ENCODE measurements at places on chromosomes 11 and 22.

GRCh38 chr11:17548444-17548843 lies 1.4 kb downstream of the OTOG start:
- DNase-seq: no peak

GRCh38 chr22:23531966-23532705 lies 48.0 kb downstream of the IGLL1 start:
- no peak for DNase-seq

DNA sequence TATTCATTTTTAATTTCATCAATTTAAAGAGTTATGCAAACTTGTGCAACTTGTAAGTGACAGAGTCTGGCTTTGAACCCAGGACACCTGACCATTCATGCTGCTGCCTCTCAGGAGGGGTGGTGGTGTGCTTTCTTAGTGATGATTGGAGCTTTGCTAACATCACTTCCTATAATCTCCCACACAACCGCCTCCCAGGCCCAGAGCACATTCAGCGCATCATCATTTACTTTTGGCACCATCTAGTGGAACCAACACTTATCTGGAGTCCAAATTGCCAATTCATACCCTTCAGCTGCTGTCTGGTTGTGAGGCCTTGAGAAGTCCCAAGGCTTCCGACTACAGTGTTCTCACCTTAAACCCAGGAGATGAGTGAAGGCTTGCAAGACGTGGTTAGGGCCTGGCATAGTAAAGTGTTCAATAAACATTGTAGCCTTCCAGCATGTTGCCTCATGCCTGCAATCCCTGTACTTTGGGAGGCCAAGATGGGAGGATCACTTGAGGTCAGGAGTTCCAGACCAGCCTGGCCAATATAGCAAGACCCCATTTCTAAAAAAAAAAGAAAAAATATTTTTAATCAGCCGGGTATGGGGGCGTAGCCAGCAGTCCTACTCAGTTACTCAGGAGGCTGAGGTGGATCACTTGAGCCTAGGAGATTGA lies 1.1 kb upstream of the TTLL1 start:
- no peak for DNase-seq

DNA sequence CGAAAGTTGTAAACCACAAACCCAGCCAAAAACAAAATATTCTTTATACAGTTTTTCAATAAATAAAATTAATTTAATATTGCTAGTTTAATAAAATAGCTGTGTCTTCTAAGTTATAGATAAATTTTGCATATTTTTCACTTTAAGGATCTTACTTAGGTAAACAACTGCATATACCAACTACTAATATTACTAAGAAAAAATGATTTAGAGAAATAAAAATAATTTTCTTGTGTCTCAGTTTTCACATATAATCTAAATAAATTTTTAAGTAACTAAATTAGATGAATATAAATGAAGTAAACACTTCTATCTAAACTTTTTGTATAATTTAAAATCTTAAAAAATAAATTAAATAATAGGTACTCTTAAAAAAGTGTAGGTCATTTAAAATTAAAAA lies 67.1 kb upstream of the TOP3B start:
- DNase-seq: no peak

DNA sequence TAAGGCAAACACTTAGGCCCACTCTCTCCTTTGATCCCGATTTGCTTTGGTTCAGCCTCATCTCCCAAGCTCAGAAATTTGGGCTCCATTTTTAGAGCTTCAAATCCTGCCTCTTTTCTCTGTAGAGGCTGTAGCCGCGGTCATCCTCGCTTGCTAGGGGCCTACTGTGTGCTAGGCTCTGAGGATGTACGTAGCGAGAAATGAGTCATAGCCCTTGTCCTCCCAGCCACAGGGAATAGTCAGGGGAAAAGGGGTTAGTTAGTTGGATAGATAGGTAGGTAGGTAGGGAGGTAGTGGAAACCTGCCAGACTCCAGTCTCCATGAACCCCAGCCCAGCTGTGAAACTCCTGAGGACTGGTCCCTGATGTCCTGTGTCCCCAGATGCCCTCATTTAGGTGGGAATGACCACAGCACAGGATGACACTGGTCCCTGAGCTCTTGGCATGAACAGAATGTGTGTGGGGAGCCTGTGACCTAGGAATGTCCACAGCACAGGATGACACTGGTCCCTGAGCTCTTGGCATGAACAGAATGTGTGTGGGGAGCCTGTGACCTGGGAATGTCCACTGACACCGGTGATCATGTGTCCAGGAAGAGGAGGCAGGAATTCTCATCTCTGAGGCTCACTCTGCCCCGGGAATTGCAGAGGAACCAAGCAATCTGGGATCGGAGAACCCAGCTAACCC lies 21.4 kb upstream of the HMOX1 start:
- DNase-seq: no peak

GRCh38 chr11:34648036-34648435 lies 27.1 kb downstream of the EHF start:
- DNase-seq: no peak

GRCh38 chr11:111176603-111177002 lies 68.9 kb upstream of the POU2AF2 start:
- DNase-seq: no peak

GRCh38 chr22:30033137-30033536 lies 47.1 kb upstream of the HORMAD2 start:
- no peak for DNase-seq

DNA sequence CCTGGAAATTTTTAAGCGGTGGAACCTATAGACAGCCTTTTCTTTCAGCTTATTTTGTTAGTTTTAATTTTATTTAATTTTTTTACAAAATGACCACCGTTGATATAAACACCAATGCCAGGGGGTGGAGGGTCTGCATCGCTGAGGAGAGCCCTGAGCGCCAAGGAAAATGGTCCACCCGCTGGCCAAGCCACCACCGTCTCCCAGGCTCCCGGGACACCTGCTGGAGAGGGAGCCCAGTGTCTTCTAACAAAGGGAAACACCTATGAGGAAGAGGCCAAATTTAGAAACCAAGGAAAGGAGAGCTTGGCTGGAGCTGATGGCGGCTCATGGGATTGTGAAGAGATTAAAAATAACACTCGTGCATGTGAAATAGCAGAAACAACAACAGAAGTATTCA lies 288 bp upstream of the KRTAP5-8 start:
- DNase-seq: peak; percentile 40

DNA sequence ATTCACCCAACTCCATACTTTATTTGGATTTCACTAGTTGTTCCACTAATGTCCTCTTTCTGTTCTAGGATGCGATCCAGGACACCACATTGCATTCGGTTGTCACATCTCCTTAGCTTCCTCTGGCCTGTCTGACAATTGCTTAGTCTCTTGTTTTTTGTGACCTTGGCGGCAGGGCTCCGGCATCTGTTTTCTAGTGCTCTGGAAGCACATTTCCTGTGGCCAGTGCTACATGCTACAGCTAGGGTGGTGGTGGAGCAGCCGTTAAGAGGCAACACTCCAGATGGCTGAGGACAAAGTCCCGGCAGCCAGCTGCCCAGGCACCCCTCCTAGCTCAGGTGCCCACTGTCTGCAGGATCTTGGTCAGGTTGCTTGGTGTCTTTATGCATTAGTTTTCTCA lies 6.8 kb downstream of the STX3 start:
- no peak for DNase-seq

- no peak for DNase-seq
Observed at GRCh38 chr22:39308614-39309363, 10.6 kb downstream of the RPL3 start.

GRCh38 chr11:119829402-119829801 lies 100.4 kb upstream of the NECTIN1 start:
- DNase-seq: no peak

- DNase-seq: no peak
Observed at GRCh38 chr22:38867471-38868285, 4.3 kb downstream of the CBX6 start.

GRCh38 chr11:111253131-111253530 lies 7.6 kb downstream of the POU2AF2 start:
- no peak for DNase-seq

DNA sequence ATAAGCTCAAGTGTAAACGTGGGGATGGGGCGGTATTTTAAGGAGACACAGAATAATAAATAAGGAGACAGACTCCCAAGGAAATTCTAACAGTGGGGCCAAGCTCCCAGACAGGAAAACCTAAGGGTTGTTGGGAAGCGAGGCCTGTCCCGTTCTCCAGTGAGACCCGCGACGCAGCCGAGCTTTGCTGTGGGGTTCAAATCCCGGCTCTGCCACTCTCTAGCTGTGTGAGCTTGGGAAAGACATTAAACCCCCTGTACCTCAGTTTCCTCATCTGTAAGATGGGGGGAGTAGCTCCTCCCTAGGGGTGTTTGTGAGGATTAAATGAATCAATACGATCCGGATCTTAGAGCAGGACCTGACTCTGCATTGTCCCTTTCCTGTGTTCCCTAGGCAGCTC lies 106.8 kb downstream of the TRIM29 start:
- no peak for DNase-seq

- DNase-seq: no peak
Observed at GRCh38 chr11:117411736-117412135, 84.1 kb downstream of the CEP164 start.

- no peak for DNase-seq
Observed at GRCh38 chr11:25453471-25453870, 878.5 kb upstream of the ANO3 start.

DNA sequence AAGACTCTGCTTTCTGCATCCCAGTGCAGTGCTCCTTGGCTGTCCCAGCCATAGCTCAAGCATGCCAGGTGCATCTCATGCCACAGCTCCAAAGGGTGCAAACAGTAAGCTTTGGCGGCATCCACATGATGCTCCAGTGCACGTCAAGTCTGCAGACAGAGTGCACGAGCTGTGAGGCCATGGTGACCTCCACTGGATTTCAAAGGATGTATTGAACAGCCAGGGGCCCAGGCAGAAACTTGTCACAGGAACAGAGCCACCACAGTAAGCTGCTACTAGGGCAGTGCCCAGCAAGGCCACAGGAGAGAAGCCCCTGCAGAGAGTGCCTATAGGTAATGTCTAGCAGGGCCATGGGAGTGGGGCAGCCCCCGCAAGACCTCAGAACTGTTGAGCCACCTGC lies 206.8 kb upstream of the DDI1 start:
- no peak for DNase-seq

DNA sequence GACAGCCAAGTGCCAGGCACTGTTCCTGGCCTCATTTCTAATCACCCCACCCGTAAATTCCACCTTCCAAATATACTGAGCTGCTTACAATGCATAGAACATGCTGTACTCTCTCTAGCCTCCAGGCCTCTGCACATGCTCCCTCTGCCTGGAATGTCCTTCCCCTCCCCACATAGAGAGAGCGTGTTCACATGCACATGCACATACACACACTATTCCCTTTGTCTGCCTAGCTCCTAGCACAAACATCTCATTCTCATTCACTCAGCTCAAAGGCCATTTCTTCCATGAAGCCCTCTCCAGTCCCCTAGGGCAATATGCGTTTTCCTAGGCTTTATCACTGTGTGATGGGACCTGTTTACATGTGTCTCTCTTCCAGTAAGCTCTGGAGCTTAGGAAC lies 144.6 kb downstream of the WT1 start:
- no peak for DNase-seq

DNA sequence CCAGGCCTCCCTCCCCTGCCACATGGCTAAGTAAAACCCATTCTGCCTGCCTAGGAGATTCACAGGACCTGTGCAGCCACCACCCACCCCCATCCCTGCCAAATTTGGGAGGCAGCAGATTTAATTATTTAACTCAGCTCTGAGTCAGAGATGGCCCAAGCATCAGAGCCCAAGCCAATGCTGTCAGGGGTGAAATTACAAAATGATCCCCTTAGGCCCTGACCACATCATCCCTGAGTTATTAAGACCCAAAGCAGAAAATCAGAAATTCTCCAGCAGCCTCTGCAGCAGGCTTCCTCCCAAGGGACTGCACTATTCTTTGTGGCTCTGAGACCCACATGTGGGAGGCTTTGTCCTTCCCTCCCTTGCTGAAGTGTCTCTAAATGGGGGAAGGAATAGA lies 52.8 kb upstream of the RRAS2 start:
- no peak for DNase-seq

- no peak for DNase-seq
Observed at GRCh38 chr11:34999453-34999852, 83.0 kb downstream of the PDHX start.

DNA sequence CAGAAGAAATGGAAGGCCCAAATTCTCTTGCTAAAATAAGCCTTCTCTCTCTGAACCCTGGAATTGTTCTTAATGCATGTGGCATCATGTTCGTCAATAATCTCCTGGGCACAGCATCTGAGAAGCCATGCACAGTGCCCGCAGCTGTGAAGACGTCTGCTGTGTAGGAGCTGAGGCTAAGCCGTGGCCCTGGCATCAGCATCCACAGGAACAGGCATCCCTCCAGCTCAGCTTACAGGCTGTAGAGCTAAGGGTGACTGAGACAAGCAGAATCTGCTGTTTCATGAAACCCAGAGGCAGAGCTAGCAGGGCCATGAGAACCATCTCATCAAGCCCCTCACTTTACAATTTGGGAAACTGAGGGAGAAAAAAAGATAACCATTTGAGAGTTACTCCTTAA lies 60.6 kb downstream of the SEZ6L start:
- DNase-seq: no peak

DNA sequence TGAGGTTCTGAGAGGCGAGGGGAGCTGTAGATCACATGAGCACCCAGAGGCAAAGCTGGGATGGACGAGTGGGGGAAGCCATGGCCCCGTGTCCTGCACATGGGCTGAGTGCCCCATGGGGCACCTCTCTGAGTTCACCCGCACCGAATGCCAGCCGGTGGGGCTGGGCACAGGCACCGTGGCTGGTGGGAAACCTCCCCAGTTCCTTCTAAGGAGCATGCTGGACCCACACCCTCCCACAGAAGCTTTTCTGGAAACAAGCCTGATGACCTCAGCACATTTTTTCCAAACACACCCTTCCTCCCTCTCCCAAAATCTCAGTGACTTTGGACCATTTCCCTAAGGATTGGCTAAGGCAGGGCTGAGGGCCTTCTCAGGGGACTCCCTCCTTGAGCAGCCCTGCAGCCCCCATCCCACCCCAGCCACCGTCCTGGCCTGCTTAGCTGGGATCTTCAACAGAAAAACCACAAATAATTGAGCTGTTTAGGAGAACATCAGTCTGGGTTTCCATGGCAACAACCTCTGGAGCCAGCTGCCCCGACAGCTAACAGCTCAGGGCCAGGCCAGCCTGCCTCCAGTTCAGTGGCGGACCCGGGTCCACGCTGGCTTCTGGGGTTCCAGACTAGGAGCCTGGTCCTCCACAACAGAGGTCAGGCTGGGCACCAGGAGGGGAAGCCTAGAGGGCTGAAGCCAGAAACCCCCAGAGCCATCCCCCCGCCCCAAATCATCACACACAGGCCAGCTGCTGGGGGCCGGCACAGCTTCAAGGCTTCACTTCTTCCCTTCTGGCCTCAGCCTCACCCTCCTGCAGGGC lies 18.1 kb upstream of the LINC01488 start:
- no peak for DNase-seq

- no peak for DNase-seq
Observed at GRCh38 chr22:28869736-28870135, 13.6 kb upstream of the ZNRF3 start.

GRCh38 chr11:70509476-70509875 lies 111.1 kb downstream of the CTTN start:
- no peak for DNase-seq

DNA sequence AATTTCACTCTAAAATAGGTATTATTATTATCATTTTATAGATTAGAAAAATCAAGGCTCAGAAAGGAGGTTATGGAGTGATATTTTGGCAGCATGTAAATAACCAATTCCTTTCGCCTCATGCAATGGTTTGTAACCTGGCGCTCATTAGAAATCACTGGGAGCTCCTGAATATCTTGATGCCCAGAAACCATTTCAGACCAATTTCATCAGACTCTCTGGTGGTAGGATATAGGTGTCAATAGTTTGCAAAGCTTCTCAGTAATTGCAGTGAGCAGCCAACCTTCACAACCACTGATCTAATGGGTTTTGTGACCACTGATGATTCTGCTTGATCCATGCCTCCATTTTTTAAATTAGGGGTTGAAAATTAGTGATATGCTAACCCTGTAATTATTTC lies 57.8 kb upstream of the ZC3H12C start:
- DNase-seq: no peak

- no peak for DNase-seq
Observed at GRCh38 chr11:43790444-43790794, 90.2 kb upstream of the ALKBH3 start.

All from H1 (cell line).